NCI-H187 treated with DMSO at 0.1 percent for 48 hours (cell line): ENCODE measurements at places on chromosomes 3 and 15.

GRCh38 chr15:25937796-25938195 is 74.7 kb upstream of the ATP10A start:
- no peak for DNase-seq

DNA sequence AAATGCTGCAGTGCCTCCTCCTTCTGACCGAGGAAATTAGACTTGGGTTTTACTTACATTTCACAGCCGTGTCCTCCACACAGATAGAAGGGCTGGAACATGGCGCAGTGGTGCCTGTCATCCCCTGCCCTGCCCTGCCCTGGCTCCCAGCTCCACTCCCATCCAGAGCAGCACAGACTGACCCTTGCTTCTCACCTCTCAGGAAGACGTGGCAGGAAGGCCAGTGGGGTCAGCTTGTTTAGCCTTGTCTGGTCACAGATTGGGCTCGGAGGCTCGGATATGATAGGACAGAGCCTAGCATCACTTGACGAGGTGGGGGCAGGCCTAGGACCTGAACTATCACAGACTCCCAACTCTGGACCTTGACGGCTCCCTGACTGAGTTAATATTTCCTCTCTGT is 88.5 kb downstream of the LINGO1 start:
- no peak for DNase-seq

DNA sequence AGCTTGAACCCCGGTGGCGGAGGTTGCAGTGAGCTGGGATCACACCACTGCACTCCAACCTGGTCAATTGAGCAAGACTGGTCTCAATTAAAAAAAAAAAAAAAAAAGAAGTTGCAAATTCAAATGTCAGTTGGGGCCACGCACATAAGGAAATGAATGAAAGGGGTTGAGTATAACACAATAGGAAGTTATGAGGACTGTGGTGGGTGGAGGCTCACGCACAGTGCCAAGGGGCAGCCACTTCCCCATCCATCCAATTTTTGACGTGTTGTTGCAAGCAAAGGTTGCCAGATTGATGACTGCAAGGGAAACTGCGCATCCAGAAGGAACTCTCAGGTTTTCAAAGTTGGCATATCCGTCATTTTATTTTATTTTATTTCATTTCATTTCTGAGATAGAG is 532.2 kb downstream of the NTRK3 start:
- DNase-seq, result no peak

GRCh38 chr3:161548301-161548700 is 51.7 kb downstream of the OTOL1 start:
- DNase-seq, result no peak

- DNase-seq, result no peak
Measured at GRCh38 chr15:34653992-34654391, 70.5 kb upstream of the GOLGA8B start.

GRCh38 chr3:195805181-195805580 is 6.5 kb downstream of the MUC4 start:
- no peak for DNase-seq

GRCh38 chr3:55271549-55271948 is 215.6 kb downstream of the WNT5A start:
- DNase-seq, result no peak

DNA sequence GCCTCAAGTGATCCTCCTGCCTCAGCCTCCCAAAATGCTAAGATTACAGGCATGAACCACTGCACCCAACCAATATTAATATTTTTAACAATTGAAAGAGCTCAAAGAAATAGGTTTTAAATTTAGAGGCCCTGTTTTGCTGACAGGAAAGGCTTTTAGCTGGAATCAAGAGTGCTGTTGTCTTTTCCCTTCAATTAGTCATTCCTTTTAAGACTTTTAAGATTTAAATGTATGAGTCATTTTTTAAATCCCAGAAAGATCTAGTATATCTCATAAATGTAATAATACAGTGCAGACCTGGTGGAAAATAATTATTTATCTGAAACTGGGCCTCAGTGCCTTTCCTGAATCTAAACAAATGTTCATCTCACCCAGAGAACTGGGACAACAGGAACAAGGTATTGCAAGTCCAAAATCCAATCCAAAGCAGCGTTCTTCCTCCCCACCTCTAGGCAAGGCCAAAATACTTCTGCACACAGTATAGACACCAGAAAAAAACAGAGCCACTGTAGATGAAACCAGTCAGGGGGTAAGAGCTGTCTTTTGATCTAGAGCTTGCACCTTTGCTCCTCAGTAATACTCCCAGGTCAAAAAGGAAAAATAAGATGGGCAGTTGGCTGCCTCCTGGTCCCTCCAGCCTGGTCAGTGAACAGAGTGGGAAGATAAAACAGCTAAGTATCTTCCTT is 14.4 kb downstream of the AGTR1 start:
- no peak for DNase-seq

GRCh38 chr15:45149060-45149459 is 19.3 kb downstream of the DUOX1 start:
- DNase-seq, result no peak

DNA sequence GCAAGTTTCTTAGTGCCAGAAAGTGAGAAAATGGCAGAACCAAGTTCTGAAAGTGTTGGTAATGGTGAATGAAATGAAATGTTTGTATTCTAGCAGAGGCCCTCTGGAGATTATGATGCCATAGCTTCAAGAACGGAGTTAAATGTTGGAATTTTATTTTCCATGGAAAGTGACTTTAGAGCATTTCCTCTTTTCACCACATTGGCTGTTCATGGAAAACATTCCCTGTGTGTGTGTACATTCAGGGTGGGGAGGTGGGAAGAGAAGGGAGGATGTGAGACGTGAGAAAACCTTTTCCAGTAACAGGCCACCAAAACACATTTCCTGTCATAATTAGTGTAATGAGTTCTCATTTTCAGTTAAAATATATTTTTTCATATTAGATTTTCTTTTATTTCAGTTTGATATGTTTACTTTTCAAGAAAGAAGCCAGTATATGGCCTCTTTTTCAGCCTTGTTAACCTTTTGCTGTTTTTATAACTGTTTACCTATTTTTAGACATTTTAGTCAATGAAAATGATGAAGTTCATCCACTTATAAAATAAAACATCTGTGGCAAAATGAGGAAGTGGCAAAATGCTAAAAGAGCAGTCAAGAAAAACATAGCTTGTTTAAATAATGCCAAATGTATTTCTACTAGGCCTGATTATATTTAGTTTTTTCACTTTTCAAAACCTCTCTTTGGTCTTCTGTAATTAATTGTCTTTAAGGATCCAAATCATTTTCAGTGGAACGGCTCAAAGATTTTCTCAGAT is 21.6 kb downstream of the SAMMSON start:
- no peak for DNase-seq

GRCh38 chr3:156659260-156659659 is 15.1 kb upstream of the TIPARP start:
- DNase-seq, result no peak

DNA sequence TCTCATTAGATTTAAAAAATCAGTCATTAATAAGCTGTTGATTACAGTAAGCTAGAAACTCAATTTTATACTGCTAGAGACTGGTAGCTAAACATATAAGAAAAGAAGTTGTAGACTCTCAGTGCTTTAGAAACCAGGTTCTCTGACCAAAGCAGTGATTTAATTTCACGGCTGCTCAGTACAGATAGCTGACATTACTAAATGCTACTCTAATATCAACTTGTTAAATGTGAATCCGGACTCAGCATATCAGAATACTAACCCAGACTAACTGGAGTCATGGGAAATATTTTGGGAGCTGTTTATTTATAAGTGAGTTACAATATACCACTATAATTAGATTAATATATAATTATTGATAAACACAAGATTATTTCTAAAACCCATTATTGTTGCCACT is 80.4 kb downstream of the NEDD4 start:
- DNase-seq, result no peak

- no peak for DNase-seq
Measured at GRCh38 chr3:41111011-41111410, 88.3 kb upstream of the CTNNB1 start.

GRCh38 chr3:196175116-196175625 is 36.0 kb downstream of the ZDHHC19 start:
- DNase-seq, result no peak

GRCh38 chr3:73484656-73485248 is 140.0 kb downstream of the PDZRN3 start:
- no peak for DNase-seq

DNA sequence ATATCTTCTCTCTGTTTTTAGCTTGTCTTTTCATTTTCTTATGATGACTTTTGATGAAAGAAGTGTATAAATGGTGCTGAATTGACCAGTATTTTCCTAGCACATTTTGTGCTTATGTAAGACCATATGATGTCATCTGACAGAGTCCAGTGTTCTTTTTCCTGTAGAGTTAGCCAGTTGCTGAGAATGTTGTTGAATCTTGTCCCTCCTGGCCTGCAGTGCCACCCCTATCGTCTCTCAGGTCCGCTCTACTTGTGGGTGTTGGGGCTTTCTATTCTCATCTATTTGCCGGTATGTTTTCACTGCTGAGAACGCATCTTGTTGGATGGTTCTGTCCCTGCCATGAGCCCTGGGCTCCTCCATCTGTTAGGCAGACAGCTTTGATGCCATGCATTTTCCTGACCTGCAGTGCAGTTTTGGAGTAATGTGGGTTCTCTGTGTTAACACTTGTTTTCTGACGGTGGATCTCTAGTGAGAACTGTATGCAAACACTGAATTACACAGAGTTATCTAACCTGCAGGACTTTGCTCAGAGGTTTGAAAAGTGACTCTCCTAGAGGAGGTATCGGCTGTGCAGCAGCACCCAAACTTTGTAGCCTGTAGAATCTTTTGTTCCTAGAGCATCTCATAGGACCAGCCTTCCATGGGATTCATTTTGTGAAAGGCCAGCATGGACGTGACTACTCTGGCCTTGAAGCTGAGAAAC is 44.6 kb downstream of the SLC6A20 start:
- no peak for DNase-seq

GRCh38 chr15:80503319-80503952 is 99.3 kb downstream of the ARNT2 start:
- no peak for DNase-seq

GRCh38 chr3:66609660-66610561 is 109.1 kb upstream of the LRIG1 start:
- DNase-seq, result no peak

DNA sequence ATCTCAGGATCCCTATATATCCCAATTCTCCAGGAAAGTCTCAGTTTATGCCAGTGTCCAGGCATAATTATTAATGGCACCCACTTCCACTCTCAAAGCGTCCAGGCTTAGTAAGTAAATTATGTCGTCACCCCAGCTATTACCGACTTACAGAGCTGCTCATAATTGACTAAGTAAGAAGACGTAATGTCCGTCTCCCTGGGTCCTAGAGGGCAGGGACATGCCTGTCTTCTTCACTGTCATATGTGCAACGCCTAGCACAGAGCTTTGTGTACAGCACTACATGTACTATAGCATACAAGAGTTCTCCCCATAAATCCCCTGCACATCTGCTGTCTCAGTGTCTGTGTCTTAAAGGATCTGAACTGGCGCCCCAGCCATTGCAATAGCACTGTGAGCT is 23.9 kb upstream of the HRH1 start:
- no peak for DNase-seq

GRCh38 chr3:128205558-128206145 is 52.4 kb downstream of the EEFSEC start:
- DNase-seq, result no peak

- DNase-seq, result no peak
Measured at GRCh38 chr3:51947215-51947900, 5.2 kb downstream of the PARP3 start.

DNA sequence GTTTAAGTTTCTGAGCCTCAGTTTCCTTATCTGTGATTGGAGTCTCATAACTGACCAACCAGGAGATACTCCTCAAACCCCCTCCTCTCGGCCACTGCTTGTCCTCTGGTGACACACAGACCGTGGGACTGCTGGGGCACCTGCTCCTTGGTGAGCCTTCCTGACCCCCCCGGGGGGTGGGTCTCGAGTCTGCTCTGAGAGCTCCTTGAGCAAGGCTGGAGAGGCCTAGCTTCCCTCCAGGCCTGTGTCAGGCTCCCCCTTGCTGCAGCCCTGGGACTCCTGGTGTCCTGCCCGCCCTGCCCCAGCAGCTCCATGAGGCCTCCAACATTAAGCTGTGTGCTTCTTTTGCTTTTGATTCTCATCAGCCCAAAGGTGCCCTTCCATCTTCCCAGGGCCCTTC is 27.7 kb downstream of the SRPRB start:
- no peak for DNase-seq

DNA sequence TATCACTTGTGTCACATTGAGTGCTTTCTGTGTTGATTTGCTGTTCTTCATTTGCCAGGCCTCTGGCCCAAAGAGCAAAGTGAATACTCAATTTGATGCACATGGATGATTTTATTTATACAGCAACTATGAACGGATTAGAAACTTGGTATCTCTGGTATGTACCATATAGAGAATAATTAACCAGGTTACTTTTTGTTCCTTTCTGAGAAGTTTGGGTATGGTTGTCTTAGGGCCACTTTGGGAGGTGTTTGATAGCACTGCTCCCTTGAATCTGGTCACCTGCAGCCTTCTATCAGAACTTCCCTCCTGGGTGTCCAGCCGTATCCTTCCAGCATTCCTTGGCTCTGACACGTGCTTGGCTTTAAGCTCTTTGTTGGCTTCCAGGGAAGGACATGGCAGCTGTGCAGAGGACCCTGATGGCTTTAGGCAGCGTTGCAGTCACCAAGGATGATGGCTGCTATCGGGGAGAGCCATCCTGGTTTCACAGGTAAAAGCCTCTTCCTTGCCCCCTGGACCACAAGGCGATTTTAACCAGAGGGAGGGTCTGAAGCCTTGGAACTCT is 12.7 kb downstream of the TAGLN3 start:
- DNase-seq, result no peak

- DNase-seq, result no peak
Measured at GRCh38 chr3:69494185-69494584, 108.3 kb upstream of the FRMD4B start.

DNA sequence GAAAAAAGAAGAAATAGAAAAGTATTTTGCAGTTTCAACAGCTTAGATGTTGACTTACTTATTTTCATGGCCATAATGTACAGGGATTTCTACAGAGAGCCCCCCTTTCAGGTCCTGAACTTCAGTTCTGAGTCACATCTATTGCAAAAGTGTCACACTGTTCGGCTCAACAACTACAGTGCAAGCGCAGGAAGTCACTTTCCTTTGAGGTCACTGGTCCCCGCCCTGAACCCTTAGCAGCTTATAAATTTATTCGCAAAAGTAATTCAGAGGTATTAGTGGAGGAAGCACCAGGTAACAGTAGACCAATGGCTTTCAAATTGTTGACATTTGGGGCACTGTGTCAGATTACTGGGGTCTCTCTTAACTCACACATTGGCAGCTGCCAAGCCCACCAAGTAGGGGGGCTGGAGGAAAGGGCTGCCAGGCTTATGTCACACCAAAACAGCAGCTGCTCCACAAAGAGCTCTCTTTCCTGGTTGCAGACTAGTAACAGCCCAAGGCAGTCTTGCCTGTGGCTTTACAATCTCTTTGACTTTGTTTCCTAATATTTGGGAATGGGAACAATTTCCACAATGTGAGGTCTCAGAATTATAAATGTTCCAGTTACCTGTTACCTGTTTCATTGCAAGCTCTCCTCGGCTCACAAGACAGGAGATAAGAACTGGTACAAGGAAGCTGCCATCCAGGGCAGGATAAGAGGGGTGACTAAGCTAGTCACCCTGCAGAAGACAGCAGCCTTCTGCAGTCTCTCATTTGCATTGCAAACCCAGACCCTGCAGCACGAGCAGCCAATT is 130.2 kb upstream of the STRIT1 start:
- no peak for DNase-seq
